Activated CD8-positive, alpha-beta memory T cell treated with anti-CD3 and anti-CD28 coated beads for 4 hours (primary cell): ENCODE measurements at places on chromosomes 7 and 10.

DNA sequence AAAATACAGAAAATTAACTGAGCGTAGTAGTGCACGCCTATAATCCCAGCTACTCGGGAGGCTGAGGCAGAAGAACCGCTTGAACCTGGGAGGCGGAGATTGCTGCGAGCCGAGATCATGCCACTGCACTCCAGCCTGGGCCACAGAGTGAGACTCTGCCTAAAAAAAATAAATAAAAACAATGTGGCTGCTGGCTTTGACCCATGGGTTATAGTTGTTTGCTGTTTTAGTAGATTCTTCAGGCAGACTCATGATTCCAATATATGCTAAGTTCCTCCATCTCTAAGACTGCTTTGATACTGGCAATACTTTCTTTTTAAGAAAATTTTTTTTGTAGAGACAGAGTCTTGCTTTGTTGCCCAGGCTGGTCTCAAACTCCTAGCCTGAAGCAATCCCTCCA, 8.4 kb downstream of the OLAH start:
- DNase-seq, result no peak

- no peak for DNase-seq
Measured at GRCh38 chr10:58291538-58292174, 22.7 kb downstream of the CISD1 start.

- DNase-seq, result no peak
Measured at GRCh38 chr7:27734583-27734982, 5.4 kb upstream of the TAX1BP1 start.

DNA sequence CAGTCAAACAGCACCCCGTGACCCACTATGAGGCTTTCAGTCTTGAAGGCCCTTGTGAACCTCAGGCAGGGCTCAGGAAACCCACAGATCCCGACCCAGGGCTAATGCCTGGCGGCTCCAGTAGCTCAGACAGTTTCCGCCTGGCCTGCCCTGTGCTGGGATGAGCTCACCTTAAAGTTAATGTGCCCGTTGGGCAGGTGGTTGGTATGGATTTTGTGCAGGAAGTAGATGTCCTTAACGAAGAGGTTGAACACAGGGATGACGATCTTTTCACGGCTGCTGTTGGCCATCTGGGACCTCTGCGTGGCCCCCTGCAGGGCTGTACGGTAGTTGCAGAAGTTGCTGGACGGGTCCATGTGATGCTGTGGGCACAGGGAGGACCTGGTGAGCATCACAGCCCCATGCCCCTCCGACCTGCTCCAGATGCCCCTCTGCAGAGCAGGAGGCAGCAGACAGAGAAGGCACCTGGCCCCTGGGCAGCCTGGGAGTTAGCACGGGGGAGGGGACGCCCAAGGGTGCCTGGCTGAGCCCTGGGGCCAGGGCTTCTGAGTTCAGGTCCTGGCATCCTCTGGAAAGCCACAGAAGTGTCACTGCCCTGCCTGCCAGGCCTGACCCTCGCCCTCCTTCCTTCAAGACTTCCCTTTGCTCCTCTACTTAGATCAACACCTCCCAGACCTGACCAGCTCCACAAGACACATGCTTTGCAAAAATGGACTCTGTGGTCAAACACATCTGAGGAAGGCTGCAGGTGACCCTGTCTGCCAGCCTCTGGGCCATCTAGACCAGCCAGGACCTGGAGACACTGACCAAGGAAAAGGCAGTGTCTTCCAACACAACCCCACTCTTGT, 59.8 kb downstream of the CSGALNACT2 start:
- no peak for DNase-seq

- no peak for DNase-seq
Measured at GRCh38 chr10:117536072-117536865, 6.3 kb upstream of the EMX2 start.

DNA sequence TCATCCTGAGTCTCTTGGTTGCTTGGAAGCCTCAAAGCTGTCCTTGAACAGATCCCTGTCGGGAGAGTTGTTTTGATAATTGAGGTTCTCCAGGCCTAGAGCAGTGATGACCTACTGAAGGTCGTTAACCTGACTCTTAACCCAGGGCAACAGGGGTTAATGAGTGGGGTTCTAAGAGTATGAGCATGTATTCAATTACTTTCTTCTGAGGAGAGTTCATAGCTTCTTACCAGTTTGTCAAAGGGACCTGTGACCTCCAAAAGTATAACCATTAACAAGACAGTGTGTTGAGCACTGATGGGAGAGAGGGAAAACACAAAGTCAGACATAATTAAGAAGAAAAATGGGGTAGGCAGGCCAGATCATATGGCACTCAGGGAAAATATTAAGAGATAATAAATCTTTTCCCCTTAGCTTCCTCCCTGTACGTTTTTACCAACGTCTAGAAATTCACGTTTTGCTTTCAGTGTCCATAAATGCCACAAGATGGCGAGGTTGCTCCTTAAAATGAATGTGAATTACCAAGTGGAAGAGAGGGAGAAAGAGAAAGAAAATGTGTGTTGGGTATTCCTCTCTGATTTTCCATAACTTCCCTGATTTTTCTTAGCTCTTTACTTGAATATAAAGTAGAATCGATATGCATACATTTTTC, 97.6 kb downstream of the SUGCT start:
- no peak for DNase-seq

DNA sequence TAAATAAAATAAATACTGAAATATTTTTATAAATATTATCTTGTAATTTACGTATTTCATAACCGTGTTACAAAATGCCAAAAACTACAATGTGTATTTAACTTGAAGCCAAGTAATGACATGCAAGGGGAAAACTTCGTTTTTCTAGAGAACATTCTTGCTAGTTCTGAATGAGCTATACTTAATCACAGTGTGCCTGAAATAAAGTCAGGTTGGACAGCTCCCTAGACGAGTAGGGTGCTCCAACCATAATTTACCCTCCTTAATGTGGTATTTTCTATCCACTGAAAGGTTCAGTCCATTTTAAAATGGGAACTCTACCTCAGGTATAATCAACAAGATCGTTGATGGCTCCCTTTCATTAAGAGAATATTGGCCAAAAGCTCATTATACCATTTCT, 194.5 kb upstream of the AHR start:
- DNase-seq, result no peak
